ENCODE measurements at places on chromosomes 1 and 21. TPM values are rescaled to one million over a fixed set of nuclear protein-coding genes. Genes with fewer than 3 reads are reported as not detected.

DNA sequence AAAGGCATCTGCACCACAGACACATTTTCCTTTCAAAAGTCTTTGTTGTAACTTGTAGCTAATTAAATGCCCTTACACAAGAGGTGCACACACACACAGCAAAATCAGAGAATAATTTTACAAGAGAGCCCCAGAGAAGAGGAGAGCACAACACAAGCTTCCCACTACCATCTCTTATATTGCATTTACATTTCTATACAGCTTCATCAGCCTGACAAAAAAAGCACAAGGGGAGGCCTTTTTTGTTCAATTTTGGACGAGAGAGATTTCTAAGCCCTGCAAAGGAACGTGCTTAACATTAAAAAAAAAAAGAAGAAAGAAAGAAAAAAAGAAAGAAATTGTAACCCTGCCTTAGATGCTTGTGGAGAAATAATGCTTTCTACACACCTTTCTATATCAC, 17.1 kb upstream of the ESRRG start:
- DNase-seq, result no peak

DNA sequence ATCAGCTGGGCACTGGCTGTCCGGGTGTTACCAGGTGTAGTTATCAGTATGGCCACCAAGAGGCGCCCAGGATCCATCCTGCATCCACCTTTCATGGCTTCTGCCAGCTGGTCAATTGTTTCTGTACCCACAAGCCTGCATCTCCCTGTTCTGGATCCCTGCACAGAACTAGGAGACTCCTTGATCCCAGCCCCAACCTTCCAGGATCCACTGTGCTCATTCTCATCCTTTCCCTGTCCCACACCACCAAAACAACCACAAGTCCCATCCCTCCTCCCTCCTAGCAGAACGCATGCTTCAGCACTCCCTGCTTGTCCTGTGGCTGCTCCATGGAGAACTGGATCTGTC, 27.2 kb upstream of the FOXE3 start:
- peak; percentile 82 for DNase-seq

DNA sequence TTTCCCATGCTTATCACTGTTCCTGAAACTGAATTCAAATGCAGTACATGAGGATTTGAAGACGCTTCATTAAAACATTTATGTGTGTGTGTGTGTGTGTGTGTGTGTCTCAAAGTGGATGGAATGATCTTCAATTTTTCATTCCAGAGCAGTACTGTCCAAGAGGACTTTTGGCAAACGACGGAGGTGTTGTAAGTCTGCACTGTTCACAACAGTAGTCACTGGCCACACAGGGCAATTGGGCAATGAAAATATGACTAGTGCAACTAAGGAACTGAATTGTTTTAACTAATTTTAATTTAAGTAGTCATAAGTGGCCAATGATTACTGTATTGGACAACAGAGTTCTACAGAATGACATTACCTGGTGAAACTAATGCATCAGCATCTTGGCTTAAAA, 5.0 kb downstream of the TAF5L start:
- DNase-seq, result no peak

GRCh38 chr1:243490748-243491686, 235.2 kb downstream of the SDCCAG8 start:
- no peak for DNase-seq

DNA sequence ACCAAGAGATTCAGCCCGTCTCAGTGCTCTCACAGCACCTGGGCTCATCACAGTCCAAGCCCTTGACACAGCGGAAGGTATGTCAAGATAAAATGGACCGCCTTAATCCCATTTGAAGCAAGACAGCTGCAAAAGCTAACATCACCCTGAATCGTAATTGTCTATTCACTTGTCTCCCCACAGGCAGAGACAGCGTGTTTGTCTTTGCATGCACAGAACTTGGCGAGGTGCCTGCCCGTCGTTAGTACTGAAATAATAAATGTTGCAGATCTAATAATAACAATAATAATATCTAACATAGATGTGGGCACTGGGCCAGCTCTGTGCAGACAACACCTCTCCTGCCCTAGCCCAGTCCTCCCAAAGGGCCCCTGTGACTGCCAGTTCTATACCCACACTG, 271.7 kb downstream of the NPHP4 start:
- DNase-seq, result no peak

DNA sequence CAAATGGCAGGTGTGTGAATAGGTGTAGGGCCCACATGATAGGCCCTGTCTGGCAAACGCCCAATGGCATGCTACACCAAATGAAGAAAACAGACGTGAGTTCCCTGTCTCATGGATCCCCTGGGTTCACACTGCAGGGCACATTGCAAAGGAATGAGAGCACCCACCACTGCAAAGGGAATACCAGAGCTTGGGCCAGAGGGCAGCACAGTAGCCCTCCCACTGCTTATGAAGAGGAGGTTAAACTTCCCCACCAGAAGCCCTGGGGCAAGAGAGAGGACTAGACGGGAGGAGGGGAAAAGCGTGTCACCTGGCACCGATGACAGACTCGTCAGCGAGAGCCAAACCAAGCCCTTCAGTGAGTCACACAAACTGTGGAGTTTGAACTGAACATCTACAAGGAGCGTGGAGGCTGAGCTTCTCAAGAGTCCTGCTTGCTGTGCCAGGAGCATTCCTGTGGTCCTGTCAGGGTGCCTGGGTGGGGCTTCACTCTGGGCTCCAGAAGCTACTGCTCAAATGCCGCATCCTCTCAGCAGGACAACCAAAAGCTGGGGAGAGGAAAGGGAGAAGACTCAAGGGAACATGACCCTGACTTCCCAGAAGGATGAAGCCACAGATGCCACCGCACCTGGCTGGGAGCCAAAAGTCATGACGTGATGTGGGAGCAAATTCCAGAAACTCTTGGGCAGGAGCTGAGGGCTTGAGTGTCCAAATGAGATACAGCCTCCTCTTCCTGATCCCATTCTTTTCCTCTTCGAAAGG, 61.1 kb downstream of the TOMM20 start:
- no peak for DNase-seq

- DNase-seq, result no peak
Measured at GRCh38 chr1:230948301-230948700, 30.4 kb downstream of the TTC13 start.

DNA sequence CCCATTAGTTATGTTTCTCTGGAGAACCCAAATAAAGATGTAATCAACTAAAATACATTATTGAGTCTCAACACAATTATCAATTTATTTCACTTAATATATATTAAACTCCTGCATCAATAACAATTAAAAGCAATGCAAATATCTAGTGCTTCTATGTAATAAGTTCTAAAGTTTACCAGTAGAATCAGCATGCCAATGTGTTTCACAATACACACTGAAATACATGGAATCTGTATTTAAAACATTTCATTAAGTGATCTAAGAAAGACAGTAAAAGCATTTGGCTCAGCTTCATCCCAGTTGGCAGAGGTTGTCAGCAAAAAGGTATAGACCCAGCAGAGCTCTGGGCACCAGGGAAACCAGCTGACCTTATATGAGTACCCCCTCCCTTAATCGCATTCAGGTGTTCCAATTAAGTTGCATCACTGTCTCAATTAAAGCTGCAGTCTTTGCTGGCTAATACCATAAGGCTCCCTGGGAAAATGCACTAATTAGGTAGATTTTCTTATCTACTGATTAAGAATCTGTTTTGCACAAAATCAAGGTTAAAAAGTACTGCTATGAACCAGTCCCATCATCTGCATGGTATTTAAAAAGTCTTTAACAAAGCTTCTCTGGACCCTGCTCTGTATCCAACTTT, 63.1 kb downstream of the NIBAN1 start:
- no peak for DNase-seq

GRCh38 chr1:63548877-63549276, 25.6 kb downstream of the EFCAB7 start:
- no peak for DNase-seq

DNA sequence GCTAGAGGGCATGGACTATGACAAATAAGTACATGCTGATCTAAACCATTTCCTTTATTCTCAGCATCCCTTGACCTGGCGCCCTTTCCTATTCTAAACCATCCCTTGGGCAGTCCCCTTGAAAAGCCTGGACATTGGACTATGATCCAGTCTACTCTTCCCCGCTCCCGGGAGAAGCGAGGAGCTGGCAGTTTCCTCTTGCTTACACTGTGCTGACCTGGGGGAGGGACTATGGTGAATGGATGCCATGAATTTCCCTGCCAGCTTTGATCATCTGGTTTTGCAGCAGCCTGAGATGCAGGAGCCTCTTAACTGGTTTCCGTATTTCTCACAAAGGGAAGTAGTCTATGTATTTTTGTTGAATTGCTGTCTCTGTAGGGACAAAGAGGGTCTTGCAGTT, 121.7 kb downstream of the KIF26B start:
- no peak for DNase-seq

DNA sequence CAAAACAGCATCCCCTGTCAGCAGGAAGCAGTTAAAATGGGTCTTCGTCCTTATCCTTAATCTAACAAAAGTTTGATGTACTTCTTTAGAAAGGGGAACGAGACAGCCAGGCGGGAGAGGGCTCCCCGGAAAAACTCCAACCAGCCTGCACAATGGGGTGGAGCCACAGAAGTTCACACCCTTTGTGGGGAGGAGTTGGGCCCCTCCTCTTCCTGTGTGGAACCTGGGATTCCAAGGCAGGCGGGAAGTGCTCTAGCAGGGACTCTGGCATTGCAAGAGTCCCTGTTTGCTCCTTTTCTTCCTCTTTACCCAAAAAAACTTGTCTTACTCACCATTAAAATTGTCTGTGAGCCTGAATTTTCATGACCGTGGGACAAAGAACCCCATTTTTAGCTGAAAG, 47.7 kb downstream of the FCRL5 start:
- no peak for DNase-seq

SH2D1B gene
- total RNA-seq, result not detected

ADAM30 gene
- not detected for total RNA-seq

LHX8 gene
- total RNA-seq, result not detected
